NCI-H1694 (cell line): ENCODE measurements at places on chromosomes 6 and 20.

DNA sequence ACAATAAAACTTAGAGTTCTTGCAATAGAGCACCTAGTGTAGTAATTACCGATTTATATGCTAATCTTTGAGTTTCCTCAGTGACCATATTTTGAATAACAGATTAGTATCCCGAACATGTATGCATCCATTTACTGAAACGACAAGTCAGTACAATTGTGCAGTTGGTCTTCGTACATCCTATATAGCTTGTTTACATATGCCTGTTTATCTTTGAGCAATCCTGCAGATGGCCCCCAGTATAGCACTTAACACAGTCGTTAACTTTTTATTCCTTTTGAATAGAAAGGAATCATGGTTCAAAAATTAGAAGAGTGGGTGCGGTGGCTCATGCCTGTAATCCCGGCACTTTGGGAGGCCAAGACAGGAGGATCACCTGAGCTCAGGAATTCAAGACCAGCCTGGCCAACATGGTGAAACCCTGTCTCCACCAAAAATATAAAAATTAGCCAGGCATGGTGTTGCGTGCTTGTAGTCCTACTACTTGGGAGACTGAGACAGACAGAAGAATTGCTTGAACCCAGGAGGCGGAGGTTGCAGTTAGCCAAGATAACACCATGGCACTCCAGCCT is 6.6 kb downstream of the SRSF6 start:
- DNase-seq = no peak

GRCh38 chr6:159916752-159917151 is 26.0 kb downstream of the MAS1 start:
- no peak for DNase-seq

GRCh38 chr6:90233213-90233612 is 63.4 kb downstream of the BACH2 start:
- DNase-seq = no peak

DNA sequence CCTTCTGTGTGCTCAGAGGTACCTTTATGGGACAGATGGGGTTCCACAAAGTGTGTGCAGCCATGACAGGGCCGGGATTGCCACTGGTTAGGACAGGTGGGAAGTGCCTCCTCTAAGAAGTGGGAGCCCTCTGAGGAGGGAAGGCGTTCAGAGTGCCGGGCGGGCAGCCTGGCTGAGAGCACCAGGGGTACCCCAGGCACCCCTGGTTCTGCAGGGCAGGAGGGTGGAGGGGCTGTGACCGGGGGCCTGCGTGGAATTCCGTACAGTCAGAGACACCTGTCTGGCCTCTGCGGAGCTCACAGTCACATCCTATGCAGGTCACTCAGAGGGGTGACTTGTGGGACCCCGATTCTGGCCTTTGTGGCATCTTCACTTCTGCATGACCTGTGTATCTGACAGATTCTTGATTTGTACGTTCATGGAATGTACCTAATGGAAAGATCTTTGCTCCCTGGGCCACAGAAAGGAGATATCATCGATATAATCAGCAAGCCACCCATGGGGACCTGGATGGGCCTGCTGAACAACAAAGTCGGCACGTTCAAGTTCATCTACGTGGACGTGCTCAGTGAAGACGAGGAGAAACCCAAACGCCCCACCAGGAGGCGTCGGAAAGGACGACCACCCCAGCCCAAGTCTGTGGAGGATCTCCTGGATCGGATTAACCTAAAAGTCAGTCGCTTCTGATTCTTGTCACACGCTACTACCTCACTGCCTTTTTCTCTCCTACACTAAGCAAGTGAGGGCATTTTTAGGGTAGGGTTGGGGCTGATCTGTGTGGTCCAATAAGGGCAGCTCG is 190.9 kb downstream of the SASH1 start:
- no peak for DNase-seq

- no peak for DNase-seq
Measured at GRCh38 chr6:18081025-18081668, 41.3 kb downstream of the NHLRC1 start.

DNA sequence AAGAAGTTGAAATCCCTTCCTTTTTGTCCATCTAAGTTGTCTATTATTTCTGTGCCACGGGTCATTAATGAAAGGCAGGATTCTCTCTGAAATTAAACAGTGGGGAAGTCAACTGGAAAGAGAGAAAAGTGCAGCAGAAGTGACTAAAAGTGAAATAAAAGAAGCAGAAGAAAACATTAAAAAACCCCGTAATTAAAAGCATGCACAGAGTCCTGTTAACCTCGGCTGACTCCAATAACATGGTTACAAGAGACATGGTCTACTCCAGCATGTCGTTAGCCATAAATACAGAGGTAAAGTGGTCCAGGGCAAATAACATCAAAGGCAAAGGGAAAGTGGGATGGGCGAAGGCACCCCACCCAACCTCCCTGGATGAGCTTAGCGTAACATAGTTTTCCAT is 13.0 kb upstream of the MOXD1 start:
- DNase-seq = no peak

DNA sequence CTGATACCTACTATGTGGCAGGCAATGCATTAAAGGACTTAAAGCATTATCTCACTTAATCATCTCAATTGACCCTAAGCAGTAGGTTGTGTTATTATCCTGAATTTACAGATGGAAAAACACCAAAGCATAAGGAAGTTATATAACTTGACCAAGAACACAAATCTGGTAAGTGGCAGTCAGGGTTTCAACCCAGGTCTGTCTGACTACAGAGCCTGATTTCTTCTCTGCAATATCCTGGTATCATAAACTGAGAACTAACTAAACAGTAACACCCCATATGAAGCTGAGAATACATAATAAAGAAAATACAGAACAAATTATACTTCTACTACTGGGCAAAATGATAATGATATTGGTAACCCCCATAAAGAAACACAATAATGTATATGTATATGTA is 13.8 kb upstream of the DST start:
- DNase-seq = no peak

DNA sequence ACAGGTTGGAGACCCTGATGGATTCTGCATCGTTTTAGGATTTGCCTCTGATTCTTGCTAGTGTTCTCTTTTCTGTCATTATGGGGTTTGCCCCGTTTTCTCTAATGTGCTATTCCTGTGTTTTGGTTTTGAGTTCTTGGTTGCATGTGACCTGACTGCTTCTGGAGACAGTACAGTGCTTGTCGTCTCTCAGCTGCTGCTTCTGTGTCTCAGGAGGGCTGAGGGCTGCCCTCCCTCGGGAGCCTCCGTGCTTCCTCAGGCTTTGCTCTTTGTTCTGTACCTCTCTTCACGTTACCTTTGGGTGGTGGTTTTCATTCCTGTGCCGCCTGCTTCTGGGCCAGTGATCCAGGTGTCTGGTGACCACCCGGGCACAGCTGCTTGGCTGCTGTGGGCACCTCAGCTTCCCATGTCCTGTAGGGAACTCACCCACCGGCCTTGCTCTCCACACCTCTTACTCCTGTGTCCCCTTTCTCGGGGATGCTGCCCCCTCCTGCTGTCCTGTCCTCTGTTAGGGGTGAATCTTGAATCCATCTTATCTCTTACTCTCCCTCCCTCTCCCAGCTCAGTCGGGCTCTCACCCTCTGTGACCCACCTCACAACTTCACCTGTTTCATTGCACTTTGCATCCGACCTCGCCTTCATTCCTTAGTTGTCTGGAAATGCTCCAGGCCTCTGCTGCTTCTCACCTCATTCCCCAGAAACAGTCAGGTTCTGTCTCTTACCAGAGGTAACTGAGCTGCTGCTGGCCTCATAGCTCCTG is 33.2 kb downstream of the PANK2 start:
- DNase-seq = no peak

- DNase-seq = peak; percentile 93
Measured at GRCh38 chr6:84027340-84028181, 6.0 kb upstream of the MRAP2 start.

GRCh38 chr20:2507875-2508630 is 662 bp downstream of the ZNF343 start:
- DNase-seq = no peak

DNA sequence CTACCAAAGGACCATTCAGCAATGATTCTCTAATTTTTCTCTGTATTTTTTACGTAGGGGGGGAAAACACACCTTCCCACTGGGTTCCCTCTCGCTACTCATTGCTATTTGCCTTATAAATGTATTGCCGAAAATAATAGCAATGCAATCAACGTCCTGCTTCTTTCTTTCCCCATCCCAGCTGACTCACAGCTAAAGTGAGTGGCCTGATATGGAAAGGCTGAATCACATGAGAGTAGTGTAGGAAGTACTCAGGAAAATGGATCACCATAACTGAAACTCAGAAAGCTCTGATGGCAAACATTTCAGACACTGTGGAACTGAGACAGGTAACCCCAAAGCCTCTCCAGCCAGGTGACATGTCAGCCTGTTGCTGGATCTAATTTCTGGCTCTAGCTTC is 49.3 kb upstream of the SRPK1 start:
- DNase-seq = no peak

- no peak for DNase-seq
Measured at GRCh38 chr20:58778760-58779159, 71.9 kb downstream of the GNAS-AS1 start.

DNA sequence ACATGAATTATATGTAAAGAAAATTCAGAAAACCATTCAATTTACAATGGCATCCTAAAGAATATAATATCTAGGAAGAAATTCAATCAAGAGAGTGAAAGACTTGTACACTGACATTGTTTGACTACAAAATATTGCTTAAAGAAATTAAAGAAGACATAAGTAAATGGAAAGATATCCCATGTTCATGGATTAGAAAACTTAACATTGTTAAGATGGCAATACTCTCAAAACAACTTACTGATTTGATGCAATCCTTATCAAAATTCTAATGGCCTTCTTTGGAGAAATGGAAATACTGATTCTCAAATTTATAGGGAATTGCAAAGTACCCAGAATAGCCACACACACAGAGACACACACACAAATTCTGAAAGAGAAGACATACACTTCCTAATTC is 298.3 kb upstream of the EXOC2 start:
- DNase-seq = no peak

- no peak for DNase-seq
Measured at GRCh38 chr6:137175868-137176245, 2.4 kb upstream of the IL22RA2 start.

DNA sequence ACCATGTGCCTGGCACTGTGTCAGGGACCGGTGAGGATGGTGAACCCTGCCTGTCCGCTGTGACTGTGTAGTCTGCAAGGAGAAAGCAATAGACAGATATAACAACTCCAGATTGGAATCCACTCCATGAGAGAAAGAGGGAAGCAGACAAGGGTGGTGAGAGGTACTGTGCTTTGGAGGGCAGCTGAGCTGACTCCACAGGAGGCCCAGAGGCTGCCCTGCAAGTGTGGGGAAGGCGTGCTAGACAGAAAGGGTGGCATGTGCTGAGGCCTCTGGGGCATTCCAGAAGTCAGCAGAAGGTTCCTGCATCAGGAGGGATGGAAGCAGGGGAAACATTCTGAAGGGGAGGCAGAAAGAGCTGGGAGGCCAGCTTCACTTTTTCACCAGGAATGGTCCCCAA is 39.3 kb upstream of the APCDD1L start:
- no peak for DNase-seq

DNA sequence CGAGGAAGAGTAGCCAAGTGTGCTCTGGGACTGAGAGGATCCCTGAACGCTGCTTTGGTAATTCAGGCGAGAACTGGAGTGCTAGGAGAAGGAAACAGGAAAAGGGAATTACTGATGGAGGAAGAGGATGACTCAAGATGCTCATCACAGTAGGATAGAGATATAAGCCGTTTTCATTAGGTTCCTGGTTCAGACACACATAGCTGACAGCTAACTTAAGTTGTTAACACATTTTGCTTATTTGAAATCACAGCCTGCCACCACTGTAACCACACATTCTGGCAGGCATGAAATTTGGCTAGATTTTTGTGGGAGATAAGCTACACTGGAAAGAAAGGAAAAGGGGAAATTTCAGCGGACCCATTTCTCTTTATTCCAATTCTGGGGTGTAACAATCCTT is 138.2 kb upstream of the SLC22A16 start:
- no peak for DNase-seq

DNA sequence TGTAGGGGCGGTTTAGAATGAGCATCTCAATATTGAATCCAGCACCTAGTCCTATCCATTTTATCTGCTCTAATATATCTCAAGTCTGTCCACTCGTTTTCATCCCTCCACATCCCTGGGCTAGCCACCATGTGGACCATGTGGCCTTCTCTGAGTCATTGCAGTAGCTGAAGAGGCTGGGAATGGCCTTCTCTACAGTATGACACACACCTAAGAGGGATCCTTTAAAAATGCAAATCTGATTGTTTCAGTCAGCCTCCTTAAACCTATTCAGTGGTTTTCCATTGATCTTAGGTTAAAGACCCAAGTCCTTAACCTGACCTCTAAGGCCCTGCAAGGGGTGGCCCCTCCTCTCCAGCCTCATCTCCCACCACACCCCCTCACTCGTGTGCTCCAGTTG is 9.4 kb downstream of the RING1 start:
- no peak for DNase-seq

DNA sequence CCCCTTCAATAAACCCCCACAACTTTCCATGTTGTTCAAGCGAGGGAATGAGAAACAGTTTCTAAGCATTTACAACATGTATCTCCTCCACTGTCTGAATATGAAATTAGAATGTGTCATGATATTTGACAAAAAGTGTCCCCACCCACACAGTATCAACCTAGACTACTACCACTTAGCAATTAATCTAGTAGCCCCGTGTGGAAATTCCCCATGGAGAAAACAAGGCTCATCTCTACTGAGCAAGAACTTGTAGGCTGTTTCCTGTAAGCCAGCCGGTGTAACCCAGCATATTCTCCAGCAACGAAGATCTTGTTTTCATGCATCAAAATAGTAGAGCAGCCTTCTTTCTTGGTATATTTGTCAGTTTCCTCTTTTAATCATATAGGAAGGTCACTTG is 115.0 kb downstream of the IRF4 start:
- DNase-seq = no peak

DNA sequence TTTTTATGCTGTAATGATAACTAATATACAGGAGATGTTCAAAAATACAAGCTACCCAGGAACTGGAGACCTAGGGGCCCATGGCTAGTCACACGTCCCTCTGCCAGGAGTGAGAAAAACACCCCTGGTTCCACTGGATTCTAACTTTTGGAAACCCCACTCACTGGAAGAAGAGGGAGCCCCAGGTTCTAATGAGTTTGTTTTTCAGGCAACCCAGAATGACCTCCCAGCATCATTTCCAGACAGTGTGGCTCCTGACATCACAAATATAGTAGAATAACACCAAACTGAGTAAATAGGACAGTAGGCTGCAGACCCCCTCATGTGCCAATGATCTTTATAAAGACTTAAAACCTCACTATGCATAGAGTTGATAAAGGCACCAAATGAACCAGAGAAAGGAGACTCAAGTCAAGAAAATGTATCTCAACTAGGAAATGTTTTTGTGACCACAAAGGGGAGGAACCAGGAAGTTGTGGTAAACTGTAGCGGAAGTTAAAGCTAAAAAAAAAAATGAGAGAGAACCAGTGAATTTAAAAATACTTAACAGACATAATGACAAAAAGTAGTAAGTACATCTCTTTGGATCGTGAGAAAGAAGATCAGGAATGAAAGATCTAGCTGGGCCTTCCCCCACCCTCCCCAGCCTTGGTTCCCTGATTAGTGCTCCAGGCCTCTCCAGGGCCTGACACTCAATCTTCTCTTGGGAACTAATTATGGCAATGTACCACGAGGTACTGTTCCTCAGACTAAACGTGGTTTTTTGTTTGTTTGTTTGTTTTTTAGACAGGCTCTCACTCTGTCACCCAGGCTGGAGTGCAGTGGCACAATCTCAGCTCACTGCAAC is 19.8 kb downstream of the HLA-E start:
- DNase-seq = no peak
